ENCODE measurements at places on chromosomes 6 and 20.
A peak's percentile ranks its signal among the peaks of the same experiment; 100 is the strongest.

- no peak for DNase-seq
Observed at GRCh38 chr6:39543095-39543494, 182.1 kb downstream of the KIF6 start.

- DNase-seq, result no peak
Observed at GRCh38 chr6:39830444-39830843, 38.3 kb downstream of the DAAM2 start.

DNA sequence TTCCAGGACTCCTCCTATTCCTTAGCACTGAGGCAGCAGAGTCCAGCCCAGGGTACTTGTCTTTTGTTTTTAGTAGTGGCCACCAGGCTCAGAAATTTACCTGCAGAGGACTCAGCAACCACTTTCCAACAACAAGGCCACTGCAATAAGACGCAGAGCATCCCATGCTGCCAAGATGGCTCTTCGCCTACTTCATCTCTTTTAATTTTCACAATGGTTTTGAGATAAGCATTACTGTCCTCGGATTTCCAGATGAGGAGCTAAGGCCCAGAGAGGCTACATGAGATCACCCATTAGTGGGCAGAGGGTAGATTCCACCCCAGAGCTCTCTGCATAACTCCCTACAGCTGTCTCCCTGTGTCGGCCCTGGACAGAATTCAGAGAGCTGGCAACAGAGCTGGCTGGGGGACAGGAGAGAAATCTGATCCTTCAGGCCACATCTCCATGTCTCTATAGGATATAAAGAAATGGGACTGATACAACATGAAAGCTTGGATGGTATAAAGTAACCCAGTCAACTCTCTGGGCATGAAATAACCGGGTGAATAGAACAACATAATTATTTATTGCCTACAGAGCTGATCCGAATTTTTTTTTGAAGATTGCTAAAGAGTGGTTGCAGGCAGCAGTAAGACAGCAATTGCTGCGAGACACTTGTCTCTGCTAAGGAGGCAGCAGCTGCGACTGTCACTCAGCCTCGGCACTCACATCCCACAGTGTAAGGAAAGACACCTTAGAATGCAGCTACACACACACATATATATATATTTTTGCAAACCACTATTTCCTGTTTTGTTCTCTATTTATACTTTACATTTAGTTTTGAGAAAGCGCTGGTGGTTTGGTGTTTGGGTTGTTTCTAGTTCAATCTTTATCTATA, 37.2 kb downstream of the SCML4 start:
- no peak for DNase-seq

DNA sequence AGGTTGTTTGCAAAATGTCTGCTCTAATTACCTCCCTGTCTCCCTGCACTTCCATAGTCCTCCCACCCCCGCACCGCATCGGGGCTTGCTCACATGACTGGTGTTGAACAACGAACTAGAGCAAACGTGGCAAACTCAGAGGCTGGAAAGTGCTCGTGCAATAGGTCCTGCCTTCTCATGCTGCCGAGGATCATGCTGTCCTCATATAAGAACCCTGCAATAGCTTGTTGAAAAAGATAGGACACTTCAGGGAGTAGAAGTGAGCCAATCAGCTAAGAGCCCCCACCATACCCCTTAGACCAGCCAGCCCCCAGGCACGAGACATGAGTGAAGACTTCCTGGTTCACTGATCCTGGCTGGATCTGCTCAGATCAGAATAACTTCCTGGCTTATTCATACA, 219.2 kb downstream of the C6orf118 start:
- no peak for DNase-seq

- DNase-seq, result peak; percentile 74
Observed at GRCh38 chr20:29497261-29497671, 1760.2 kb upstream of the DEFB115 start.

DNA sequence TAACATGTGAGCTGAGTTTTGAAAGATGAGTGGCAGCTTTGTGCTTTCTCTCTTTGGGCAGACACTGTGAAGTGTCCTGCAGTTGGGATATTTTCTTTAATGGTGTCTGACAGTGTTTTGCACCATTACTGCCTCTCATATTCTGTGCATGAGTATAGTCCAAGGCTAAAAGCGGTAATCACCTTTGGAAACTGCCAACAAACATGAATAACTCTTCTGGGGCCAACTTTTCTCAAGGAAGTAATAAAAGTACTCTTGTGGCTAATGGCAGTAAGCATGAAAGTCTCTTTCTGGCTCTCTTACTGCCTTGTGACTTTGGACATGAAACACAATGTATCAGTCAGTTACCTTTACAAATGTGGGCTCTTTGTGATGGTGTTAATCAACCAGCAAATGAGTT, 91.7 kb upstream of the SOX4 start:
- peak; percentile 61 for DNase-seq

DNA sequence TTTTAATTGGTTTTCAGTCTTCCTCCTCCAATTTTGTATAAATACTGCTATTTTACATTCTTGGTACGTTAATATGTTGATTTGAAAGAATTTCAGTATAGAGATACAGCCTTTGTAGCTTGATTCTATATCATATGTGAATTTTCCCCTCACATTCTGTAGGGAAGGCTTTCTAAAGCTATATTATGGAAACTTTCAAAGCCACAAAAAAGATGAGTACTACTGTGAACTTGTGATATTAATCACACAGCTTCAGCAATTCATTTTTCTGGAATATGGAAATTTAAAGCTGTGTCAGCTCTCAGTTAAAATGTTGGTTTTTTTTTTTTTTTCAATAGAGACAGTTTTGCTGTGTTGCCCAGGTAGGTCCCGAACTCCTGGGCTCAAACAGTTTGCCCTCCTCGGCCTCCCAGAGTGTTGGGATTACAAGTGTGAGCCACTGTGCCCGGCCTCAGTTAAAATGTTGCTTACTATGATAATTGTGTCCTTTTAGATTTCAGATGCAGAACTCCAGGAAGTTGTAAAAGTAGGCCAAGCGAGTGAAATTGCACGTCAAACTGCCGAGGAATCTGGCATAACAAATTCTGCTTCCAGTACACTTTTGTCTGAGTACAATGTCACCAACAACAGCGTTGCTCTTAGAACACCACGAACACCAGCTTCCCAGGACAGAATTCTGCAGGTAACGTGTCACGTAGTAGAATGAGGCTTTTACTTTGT, 20.6 kb downstream of the CDC5L start:
- no peak for DNase-seq

DNA sequence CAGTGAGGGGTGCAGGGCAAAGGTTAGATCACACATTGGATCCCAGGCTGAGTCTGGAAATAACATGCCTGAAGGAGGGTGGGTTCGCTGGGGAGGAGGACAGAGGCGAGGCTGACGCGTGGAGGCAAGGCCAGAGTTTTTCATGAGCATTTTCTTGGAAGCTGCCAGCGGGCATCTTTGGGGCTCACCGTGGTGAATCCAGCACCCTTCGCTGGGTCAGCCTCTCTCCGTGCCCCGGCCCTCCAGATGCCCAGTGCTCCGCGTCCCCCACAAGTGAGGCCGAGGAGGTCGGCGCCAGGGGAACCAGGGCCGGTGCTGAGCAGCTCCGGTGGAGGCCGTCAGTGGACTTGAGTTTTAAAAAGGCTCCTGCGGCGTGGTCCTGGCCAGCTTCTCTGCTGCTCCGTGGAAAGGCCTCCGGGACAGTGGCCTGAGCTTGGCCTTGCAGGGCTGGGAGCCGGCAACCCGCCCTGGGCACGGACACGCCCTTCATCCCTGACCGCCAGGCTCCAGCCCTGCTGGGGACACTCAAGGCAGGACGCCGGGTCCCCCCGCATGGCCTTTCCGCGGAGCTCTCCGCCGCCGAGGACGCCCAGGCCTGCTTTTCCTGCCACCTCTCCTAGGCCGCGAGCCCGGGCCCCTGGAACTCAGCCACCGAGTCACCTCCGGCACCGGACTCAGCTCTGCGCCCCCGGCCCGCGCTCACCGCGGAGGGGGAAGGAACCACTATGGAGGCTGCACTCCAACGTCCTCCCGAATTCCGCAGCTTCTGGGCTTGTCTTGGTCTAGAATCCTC, 114.3 kb downstream of the THBS2 start:
- DNase-seq, result no peak

- DNase-seq, result peak; percentile 56
Observed at GRCh38 chr20:45450097-45450818, 19.3 kb upstream of the WFDC2 start.

DNA sequence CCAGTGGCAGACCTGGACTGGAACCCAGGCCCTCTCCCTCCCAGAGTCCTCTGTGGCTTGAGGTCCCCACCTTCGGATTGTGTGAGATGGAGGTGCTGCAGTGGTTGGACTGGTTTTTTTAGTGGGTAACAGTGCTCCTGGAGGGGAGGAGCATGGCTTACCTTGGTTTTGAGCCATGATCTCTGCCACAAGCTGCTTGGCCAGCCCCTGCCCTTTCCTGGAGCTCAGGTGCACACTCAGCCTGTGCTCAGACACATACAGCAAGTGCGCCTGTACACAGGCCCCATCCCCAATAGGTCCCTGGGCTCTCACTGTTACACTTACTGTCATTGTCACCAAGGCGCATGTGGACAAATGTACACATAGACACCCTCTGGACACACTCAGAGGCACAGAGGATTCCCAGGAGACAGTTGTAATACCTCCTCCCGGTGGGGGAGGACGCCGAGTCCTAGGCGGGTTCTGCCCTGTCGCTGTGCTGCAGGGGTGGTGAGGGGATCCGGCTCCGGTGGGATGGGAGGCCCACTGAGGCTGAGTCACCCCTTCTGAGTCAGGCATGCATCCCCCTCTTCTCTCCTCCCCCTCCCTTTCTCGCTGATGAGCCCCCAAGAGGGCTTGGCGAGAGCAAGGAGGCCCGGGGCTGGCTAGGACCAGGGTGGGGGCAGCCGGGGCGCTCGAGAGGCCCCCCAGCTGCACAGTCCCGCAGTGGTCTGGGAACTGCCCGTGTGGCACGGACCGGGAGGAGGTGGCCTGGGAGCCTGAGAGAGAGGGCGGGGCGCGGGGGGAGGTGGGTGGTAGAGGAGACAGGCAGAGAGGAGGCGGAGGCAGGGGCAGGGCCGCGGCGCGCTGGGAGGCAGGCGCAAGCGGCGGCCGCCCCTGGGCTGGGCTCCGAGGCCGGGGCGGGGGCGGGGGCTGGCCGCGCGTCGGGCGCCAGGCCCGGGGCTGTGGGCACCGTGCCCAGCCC, 522 bp upstream of the EPB41L1 start:
- DNase-seq, result peak; percentile 75

- DNase-seq, result no peak
Observed at GRCh38 chr6:137415834-137416190, 78.4 kb downstream of the OLIG3 start.

DNA sequence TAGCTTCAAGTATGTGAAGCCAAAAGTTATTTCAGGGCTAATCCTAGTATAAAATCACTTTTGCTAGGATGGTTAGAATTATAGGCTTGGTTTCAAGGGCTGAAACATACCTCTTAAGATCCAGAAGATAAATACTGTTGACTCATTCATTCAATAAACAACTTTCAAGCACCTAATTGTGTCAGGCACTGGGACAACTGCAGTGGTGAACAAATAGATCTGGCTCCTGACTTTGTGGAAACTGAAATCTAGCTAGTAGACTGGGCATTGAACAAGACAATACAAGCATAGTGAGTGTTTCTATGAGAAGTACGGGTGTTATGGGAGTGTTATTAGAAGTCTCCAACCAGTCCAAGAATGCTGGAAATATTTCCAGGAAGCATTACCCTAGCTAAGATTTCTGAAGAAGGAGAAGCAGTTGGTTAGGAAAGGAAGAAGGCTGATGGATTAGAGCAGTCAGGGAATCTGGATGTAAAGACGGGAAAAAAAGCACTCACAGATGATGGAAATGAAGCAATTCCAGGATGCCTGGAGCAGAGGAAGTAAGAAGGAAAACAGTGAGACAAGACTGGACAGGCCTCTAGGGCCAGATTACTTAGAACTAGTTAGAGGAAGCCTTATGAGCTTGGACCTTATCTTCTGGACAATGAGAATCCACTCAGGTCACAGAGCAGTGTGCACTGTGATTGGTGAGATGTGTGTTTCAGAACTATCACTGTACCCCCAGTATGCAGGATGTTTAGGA, 132.6 kb upstream of the RAB32 start:
- DNase-seq, result peak; percentile 7

DNA sequence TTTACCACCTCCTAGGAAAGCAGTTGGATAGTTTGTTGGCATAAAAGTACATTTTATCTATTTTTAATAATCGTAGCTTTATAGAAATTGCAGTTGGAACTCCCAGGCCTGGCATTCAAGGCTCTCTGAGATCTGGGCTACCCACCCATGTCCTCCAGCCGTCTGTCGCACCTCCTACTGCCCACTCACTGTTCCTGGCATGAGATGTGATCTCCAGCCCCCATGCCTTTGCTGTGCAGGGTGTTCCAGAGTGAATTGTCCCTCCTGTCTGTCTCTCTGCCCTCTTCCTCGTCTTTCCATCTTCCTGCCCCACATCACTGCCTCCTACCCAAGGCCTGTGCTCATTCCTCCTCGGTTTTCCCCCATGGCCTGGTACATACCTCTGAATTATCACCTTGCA, 50.7 kb downstream of the PTPN1 start:
- DNase-seq, result no peak

DNA sequence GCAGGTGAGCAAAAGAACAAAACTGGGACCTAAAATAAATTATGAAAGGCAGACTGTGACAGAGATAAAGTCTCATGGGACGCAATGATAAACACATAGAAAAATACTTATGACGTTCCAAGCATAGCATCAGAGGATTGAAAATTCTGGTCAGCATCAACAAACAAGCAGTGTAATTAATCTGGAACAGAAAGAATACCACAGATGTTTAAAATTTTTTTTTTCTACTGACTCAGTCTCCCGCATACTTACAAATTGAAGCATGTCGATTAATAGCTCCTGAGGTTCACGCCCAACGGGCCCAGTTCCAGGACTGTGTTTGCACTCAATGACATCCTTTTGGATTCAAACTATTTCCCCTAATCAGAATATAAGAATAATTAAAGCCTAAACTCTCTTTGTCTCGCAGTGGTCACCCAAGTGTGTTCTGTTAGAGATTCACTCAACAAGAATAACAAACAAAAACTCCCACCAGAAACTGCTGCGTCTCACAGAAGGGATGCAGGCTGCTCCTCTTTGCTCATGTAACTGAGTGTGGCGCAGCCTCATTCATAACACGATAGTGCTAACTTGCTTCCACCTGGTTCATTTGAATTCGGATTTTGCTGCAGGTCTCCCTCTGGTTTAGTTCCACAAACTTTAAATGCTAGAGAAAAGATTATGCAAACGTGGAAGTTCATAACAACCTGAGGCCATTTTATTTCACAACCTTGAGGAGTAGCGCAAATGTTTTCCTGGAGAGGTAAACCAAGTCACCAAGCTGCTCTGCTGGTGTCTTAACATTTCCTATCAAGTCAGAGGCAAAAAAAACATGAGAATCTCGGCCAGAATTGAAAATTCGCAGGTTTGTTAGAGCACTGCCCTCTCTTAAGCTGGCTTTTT, 69.0 kb upstream of the CITED2 start:
- no peak for DNase-seq

GRCh38 chr6:14924126-14925024, 321.5 kb upstream of the JARID2 start:
- DNase-seq, result no peak

- no peak for DNase-seq
Observed at GRCh38 chr6:113120582-113121285, 736.4 kb upstream of the MARCKS start.
